ENCODE measurements at places on chromosomes 1 and 21.

DNA sequence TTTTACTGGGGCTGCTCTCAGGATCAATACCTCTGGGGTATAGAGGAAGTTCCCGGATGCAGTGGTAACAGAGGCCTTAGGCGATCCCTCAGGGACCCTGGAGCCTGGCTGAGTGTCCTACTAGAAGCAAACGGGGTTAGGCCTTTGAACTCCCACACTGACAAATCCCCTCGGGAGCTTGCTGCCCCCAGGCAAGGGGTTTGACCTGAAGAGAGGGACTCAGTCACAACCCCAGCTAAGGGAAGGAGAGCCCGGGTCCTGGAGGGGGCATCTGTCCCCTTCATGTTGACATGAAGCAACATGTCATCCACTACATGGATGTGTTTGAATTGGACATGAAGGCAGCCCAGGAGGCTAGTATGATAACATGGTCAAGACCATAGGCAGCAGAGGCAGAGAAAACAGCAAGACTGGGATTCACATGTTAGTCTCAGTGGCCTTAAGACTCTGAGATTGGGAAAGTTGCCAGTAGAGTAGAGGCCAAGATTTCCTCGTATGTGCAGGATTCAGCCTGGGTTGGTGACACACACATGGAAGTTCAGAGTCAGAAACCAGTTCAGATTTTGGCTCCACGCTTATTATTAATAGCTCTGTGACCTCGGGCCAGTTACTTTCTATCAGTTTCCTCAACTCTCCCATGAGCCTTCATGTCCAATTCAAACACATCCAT, 101.5 kb downstream of the KCNN3 start:
- no peak for DNase-seq

DNA sequence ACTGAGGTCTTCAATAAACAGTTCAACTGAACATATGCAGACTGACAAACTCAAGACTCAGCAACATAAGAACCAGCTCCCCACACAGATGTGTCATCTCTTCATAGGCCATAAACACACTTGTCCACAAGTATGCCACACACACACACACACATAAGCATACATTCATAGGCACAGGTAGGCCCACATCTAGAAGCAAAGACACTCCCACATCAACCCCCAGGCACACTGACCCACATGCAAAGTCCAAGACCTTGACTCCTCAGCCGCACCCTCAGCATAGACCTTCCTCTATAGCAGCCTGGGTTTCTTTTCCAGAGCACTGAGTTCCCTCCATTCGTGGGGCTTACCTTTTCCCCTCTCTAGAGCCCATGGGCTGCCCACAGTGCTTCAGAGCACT, 1.4 kb downstream of the LAD1 start:
- DNase-seq, result no peak

- peak; percentile 74 for DNase-seq
Measured at GRCh38 chr1:218361298-218362065, 16.3 kb downstream of the TGFB2 start.

DNA sequence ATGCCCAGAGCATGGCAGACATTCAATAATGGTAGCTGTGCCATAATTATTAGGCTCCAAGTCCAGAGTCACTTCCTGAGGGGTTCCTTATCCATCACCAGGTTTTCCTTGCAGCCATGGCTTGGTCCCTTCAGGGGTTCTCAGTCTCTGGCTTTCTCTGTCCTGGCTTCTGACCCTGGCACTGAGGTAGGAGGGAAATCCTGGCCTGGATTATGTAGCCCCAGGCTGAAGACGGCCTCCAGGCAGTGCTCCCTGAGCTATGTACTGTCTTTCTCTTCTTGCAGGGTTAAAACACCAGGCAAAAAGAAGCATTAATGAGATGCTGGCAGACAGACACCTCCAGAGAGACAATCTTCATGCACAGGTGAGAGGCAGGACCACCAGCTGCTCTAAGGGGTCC, 9.5 kb upstream of the PADI3 start:
- DNase-seq, result peak; percentile 96

DNA sequence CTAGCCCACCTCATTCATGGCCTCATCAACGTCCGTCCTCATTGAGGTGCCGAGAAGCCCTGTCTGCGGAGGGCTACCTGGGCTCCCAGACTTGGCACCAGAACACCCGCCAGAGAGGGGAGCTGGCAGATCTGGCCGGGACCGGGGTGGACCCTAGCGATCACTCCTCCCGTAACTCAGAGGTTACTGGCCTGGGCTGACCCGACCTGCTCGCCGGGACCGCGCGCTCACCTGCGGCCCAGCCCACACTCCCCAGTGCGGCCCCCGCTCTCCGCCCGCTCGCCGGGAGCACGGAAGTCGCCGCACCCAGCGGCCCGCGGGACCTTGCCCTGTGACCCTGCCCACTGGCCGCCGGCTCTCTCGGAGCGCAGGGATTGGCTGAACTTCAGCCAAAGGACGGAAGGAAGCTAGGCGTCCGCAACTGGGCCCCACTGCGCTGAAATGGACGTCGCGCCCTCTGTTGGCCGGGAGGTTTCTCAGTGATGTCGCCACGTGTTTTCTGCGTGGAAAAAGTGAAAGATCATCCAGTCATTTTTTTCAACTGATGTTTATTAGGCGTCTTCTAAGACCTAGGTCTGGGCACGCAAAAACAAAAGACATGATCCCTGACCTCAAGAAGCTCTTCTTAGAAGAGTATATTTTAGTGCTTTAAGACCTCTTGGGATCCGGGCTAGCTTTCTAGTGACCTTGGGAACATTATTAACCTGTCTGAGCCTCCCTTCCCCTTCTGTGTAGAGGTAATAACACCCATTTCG, at the start of gene SMIM12:
TSS of gene SMIM12 (minus strand) at position 304 of the 755 bp plus-strand sequence. CDS start 3,772 bp downstream, outside the sequence.
- peak; percentile 93 for DNase-seq

- no peak for DNase-seq
Measured at GRCh38 chr1:3557366-3557765, 53.9 kb downstream of the MEGF6 start.

- no peak for DNase-seq
Measured at GRCh38 chr1:226134170-226135058, 52.1 kb downstream of the ACBD3 start.

DNA sequence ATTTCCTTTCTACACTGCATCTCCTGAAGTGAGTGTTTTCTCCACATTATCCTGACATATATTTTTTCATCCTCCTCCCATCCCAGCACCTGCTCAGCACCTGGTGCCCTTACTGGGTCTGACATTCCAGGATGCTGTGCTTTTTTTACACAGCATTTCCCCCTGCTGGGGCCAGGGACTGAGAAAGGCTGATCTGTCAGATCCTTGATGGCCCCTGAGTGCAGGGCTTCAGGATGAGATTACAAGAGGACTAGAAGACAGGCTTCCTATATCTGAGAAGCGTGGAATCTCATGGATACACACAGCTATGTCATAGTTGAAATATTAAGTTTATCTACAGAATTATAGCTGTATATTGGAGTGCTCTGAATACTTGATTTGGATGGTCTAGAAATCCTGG, 24.4 kb downstream of the RCAN1 start:
- DNase-seq, result no peak

- no peak for DNase-seq
Measured at GRCh38 chr1:107293901-107294613, 153.2 kb downstream of the NTNG1 start.

GRCh38 chr1:115059316-115059715, 29.7 kb downstream of the TSHB start:
- DNase-seq, result no peak
